ENCODE measurements at places on chromosomes 4 and X.

- DNase-seq = no peak
Observed at GRCh38 chr4:2183394-2183793, 58.5 kb downstream of the HAUS3 start.

- DNase-seq = no peak
Observed at GRCh38 chr4:113524505-113525186, 236.9 kb downstream of the CAMK2D start.

GRCh38 chrX:110156167-110156754 lies 153.3 kb downstream of the TMEM164 start:
- DNase-seq = peak; percentile 11

DNA sequence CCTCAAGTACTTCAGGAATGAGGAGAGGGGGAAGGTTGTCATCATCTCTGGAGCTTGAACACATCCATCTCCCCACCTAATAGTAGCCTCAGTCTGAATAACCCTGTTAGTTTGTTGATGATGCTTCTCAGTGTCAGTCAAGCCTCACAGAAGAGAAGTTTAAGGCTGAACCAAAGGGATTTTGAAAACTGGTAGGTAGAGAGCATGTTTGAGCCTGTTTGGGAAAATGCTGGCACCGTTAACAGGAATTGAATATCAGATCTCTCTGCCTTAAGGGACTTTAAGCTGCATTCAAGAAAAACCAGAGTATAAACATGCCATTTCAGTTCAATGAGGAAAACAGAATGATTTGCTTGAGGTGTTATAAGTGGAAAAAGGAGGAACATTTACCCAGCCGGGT lies 73.1 kb downstream of the MAPK10 start:
- no peak for DNase-seq

DNA sequence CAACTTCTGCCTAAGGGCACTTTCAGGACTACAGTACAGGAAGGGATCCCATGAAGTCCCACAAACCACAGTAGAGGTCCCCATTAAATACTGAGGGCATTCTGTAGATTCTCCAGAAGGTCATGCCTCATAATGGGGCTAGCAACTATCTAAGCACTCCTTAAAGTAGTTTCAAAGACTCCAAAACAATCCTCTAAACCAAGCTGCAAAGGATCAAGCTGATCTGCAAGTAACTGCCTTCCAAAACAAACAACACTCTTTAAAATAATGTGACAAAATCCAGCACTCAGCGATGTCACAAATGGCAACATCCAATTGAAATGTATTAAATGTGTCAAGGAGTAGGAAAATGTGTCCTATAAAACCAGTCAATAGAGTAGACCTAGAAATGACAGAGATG lies 118.7 kb downstream of the FRYL start:
- DNase-seq = no peak

All from activated CD4-positive, alpha-beta T cell treated with anti-CD3 and anti-CD28 coated beads, Interleukin-2, amount 10 ng/mL, durations not matched to agents 7 days and 5 days (primary cell).